ENCODE measurements at places on chromosomes 12 and 14.
A peak's percentile ranks its signal among the peaks of the same experiment; 100 is the strongest.

GRCh38 chr14:72023128-72024042, 91.2 kb downstream of the RGS6 start:
- DNase-seq = no peak

GRCh38 chr14:37711831-37712475, 116.5 kb downstream of the TTC6 start:
- no peak for DNase-seq

GRCh38 chr12:13602172-13602571, 379.2 kb downstream of the GRIN2B start:
- DNase-seq = no peak

- no peak for DNase-seq
Measured at GRCh38 chr12:117967512-117967911, 1.3 kb downstream of the KSR2 start.

DNA sequence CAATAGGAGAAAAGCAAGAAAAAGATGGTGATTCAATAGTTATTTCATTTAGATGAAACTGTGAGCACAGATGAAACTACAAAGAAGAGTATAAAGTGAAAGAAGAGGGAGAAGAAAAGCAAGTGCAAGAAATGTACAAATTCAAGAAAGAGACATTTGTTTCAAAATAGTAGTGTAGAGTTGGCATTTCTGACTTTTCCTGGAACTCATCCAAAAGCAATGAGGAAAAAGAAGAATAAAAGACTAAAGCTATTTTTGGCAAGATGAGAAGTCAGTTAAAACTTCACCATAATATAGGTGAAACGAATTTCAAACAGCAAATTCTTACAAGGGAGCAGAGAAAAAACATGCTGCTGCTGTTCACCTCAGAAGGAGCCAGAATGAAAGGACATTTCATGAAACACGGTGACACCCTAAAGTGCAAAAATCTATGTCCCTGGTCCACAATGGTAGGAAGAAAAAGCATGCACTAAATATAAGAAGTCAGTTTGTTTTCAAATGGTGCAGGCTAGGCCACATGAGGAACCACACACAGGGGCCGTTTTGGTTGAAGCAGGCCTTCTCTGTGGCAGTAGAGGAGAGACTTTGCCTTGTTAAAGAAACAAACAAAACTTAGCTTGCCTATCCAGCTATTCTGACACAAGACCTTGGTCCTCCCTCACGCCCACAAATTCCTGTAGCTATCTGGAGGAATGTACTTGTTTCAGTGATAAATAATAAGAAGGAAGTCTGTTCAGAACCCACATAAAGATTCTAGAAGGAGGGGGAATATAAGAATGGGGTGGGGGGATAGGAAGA, 11.1 kb upstream of the CMAS start:
- no peak for DNase-seq

DNA sequence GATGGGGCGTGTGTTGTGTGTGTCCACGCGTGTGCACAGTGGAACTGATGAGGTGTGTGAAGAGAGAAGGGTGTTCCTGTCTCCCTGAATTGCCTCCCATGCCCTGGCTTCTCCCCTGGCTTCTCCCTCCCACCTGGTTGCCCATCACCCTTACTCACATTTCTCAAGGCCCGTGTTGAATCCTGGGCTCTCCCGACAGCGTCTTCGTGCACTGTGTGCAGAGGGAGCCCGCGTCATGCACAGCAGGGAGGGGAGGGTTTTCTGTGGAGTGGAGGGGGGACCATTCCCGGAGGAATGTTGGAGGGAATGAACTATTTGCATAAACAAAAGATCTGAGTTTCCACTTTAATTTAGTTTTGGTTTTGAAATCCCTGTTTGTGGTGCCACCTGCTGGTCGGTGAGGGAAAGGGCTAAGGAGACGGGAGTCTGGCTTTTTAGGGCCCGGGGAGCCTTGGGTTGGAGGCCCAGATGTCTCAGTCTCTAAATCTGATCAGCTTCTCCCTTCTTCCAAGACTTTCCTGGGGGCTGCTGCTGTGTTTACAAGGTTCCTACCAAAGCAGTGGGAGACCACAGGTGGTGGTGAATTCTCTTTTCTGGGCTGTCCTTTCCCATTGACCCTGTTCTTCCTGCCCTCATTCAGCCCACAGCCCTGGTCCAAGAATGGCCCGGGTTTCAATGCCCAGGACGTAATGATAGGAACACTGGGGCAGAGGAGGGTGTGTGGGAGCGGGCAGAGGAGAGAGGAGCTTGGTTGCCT, at the start of gene C1R:
Gene C1R, minus strand, starts transcription at position 217 of the 757 bp plus-strand sequence. Its CDS starts 57 bp downstream, at position 160.
- peak; percentile 58 for DNase-seq

DNA sequence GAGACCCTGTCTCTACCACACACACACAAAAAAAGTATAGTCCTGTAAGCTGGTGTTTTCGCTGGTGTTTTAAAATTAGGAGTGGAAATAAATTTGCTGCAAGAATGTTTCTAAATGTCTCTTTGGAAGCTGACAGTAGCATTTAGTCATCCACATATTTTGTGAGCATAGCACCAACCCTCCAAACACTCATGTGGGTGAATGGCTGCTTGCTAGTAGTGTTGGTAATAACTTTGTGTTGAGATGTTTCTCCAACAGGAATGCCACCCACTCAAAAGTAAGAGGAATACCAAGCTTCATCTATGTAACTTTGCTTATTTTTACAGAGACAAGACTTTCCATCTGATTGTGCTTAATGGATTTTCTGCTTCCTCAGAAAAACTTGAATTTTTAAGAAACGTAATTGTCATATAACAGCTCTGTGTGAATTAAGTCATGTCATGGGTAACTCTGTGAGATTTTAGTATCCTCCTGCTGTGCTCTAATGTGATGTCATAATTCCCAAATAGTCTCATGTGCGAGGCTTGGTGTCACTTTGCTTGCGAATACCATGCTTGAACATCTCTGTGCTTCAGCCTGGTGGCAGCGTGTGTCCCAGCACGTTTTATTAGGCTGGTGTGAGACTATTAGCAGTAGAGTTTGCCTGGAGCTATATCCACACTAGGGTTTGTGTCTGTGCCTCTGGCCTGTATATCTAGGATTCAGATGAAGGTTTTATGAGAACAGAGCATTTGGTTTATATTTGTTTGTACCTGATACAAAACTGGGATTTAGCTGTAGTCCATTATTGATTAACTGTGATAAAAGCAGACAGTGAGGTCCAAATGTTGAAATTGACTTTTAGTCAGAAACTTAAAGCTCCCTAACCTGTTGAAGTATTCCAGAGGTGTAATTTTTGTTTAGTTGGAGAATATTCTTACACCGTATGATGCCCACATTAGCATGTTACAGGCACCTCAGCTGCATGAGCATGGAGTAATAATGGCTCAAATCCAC, 80.5 kb downstream of the FBXW8 start:
- DNase-seq = no peak

DNA sequence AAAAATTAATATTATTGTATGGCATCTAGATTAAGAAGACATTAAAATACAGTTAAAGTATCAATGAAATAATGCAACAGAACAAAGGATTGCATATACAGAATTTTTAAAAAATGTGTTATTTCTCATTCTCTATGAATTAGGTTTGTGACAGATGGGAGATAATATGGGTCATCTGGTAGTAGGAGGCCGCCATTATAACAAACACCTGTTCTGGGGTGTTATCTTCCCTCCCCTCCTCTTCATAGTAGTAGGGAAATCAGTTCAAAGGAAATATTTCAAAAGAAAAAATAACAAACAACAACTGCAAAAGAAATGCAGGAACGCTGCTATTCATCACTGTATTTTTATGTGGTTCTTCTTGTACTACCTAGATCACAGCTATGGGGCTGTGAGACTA, 187.0 kb upstream of the ATP2B1 start:
- no peak for DNase-seq

DNA sequence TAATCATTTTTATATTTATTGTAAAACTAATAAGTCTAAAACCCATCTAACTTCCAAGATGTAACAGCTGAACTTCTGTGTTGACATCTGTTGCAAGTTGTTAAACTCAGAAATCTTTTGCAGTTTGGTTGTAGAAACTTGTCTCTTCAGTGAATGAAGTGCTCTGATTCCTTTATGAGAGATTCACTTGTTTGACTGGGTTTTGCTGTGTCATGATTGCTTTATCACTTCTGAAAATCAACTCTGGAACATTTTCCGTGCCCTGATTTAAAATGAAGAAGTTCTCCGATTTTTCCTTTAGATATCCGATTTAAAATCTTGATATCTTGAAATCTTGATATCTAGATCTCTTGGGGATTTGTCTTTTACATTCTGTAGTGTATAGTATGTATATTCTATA, 65.1 kb downstream of the DIP2B start:
- no peak for DNase-seq

DNA sequence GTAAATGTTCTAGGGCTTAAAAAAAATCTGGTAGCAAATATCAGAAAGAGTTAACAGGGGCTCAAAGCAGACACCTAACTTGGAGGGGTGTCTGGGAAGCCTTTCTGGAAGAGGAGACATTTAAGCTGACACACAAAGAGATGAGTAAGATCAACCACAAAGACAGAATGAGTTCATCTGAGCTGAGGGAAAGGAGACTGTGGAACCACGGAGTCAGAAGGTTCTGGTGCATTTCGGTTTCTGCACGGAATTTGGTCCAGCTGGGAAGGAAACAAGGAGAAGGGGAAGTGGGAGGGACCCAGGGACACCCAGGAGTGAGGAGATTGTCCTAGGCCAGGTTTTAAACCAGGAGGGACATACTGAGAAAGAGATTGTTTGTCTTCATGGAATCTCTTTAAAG, 161.1 kb downstream of the PHETA1 start:
- DNase-seq = no peak

GRCh38 chr14:23444314-23444713, 8.9 kb upstream of the MYH7 start:
- DNase-seq = no peak

DNA sequence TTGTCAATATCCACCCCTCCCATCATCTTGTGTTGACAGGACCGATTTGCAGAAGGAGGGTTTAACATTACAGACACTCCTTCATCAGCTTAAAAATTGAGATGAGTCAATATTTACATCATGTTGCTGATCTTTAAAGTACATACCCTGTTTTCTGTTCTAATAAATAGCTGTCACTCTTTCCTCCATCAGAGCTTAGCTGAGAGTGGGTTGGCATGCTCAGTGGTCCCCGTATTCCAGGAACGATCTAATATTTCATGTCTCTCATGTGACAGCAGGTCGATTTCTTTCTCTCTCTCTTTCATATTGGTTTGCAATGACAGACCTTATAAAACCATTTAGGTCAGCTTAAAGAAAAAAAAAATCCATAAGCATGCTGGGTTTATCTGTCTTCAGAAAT, 950.6 kb downstream of the GALC start:
- DNase-seq = no peak

DNA sequence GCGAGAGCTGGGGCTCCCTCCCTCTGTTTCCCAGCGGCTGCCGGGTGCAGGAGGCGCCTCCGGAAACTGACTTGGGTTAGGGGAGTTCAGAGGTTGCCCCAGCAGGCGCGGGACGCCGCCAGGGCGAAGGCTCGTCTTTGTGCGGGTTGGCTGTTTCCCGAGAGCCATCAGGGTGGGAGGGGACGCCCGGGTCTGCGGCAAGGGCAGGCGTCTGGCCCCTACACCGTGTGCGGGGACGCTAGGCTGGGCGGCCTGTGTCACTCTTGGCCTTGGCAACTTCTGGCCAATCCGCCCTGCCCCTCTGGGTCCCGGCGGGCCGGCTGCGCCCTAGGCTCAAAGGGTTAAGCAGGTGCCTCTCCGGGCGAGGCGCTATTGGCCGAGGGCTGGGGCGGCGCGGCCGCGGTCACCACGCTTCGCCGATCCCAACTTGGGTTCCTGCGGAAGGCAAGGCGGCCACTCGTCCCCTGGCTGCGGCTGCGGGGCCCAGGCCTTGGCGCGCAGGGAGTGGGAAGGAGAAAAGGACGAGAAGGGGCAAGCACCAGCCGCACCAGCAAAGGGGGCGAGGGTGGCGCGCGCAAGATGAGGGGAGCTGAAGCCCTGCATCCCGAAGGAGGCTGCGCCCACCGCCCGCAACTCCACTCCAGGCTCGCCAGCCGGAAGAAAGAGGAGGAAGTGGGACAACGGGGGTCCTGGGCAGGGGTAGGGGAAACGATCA, 5.6 kb upstream of the NPAS3 start:
- no peak for DNase-seq

- DNase-seq = no peak
Measured at GRCh38 chr14:102539544-102540314, 30.2 kb upstream of the ANKRD9 start.

DNA sequence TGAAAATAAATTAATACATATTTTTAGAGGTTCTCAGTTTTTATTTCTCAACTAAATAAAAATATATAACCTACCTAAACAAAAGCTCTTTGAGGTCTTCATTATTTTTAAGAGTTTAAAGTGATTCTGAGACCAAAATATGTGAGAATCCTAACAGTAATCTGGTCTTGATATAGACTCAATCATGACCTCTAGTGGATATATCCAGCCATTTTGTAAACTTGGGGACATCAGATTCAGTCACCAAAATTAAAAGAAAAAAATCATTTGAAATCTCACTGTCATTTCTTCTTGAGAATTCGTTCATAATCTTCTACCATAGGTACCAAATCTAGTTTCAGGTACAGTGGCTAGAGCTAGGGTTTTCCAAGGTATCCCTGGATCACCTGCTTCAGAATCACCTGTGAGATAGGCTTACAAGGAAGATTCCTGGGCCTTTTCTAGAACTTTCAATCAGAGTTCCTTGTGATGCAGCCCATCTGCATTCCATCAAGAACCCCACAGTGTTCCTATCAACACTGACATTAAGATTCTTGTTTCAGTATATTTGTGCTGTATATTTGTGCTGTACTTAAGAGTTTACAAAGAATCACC, 214.9 kb downstream of the ADAMTS20 start:
- no peak for DNase-seq

DNA sequence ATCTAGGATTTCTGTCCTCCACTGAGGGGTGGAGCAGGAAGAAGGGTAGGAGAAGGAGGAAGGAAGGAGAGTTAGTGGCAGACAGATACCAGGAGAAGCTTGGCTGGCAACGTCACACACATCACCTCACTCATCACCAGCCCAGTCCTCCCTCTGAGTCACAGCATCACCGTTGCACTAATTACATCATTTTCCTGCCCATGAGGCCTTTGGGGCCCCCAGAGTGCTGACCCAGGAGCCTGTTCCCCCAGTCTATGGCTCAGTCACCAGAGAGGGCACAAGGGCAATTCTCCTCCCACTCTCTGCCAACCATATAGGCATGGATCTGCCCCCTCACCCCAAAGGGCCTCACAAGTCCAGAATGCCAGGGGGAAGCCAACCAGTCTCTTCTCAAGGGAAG, 4.6 kb downstream of the RND1 start:
- DNase-seq = no peak

DNA sequence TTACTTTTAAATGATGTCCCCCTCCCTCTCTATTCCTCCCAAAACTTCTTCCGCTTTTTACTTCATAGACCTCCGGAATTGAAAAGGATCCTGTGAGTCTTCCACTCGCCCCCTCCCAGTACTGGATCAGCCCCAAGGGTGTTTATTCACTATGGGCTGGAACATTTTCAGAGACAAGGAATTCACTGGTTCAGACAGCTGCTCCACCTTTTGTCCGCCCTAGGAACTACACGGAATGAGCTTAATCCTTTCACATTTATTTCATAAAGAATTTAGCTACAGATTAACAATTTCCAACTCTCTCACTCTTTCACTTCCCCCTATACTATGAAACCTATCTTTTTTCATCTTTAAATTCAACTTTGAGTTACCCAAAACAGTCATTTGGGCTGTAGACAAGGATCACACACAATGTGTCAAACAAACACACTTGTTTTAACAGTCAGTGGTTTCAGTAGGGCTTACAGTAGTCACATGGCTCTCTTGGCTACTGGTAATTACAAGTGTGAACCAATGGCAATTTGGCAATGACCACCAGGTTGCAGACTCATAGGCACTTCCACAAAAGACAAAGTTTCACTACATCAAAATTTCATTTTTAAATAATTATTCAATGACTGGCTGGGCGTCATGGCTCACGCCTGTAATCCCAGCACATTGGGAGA, 20.6 kb downstream of the CNIH1 start:
- no peak for DNase-seq

- no peak for DNase-seq
Measured at GRCh38 chr12:40152783-40153383, 47.0 kb upstream of the SLC2A13 start.

All from activated T-cell treated with anti-CD3 and anti-CD28 coated beads for 24 hours (primary cell).